KG1 (cell line): ENCODE measurements at places on chromosomes 7 and 10.

DNA sequence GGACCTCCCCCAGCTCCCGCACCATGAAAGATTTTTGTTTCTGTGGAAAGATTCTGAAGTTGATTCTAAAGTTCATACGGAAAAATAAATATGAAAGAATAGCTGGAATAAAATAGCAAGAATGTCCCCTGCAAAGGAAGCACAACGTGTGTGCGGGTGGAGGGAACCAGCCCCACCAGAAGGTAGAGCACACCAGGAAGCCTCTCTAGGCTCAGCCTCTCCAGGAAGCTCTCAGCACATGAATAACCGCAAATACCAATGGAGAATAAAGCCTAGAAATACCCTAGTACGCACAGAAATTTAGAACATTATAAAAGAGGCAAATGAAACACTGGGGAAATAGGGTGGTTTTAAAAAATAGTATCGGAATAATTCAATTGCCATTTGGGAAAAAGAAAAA, 24.6 kb upstream of the FAM170B start:
- DNase-seq, result no peak

DNA sequence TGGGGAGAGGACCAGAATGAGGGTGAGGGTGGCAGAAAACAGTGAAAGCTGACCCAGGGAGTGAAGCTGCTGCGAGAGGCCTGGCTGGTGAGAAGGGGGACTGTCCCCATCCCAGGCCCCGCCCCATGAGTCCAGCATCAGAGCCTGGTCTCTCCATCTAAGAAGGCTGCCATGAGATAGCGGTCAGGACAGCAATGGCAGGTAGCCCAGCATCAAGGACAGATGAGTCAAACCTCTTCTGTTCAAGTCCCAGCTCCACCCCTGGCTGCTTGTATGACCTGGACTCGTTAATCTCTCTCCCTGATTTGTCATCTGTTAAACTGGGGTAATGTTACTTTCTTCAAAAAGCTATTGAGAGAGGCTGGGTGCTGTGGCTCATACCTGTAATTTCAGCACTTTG, 22.2 kb downstream of the GPNMB start:
- DNase-seq, result no peak

- DNase-seq, result no peak
These were observed 30.0 kb downstream of the DGKI start for GRCh38 chr7:137816696-137817320.

DNA sequence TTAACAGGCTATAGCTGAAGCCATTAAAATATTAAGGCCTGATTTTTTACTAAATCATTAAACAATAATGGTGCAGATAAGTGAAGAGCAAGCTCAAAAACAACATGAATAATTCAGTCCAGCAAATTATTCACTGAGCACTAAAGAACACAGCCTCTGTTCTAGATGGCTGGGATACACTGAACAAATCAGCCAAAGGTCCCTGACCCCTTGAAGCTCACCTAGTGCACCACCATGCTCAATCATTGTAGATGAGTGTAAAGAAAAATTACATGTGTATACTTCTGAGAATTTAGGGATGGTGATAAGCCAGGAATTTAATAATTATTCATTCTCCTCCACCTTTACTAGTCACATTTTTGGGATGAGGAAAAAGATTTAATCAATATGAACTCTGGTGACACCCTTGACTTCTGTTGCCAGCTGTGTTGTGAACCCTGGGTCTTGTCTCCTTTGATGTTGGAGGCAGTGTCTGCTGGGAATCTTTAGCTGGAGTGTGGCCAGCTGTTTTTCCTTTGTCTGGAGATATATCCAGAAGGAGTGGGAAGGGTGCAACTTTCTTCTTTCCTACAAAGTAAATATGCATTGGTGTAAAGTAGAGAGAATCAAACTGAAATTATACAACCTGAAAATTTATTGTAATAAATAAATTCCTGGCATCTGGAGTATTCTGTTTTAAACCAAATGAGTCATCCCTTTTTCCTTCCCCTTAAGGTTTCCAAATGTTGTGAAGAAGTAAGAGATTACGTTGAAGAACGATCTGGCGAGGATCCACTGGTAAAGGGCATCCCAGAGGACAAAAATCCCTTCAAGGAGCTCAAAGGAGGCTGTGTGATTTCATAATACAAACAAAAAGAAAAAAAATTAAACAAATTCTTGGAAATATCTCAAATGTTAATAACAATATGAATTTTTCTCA, 4.0 kb downstream of the GNGT1 start:
- DNase-seq, result no peak

GRCh38 chr7:94177441-94177840, 173.3 kb upstream of the BET1 start:
- DNase-seq, result no peak

GRCh38 chr7:6546498-6547251, 4.6 kb downstream of the GRID2IP start:
- no peak for DNase-seq

GRCh38 chr10:73997461-73997786, 492 bp upstream of the VCL start:
- DNase-seq, result peak; percentile 93

DNA sequence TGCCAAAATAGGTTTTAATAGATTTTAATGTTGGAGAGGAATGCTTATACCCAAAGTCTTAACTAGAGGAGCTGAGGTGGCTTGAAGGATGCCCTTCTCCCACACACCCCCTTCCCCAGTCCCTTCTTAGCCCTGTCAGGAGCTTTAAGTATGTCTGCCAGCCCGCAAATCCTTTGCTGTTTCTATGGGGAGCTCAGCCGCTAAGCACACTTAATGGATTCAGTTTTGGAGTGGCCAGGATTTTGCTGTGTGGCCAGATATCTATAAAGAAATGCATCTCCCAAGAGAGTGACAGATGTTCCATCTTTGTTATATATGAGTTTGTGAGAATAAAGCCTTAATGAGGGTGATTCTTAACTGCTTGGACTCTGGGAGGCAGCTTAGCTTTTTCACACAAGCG, 152.9 kb upstream of the ZNF32 start:
- no peak for DNase-seq
